Stimulated activated CD8-positive, alpha-beta memory T cell treated with anti-CD3 and anti-CD28 coated beads, Interleukin-4, amount 100 ng/mL, for 1 hour (primary cell): ENCODE measurements at places on chromosomes 5 and 9.

- DNase-seq, result no peak
Measured at GRCh38 chr5:3392306-3392939, 203.2 kb upstream of the IRX1 start.

GRCh38 chr5:55982957-55983381 is 11.8 kb downstream of the IL6ST start:
- DNase-seq, result no peak

DNA sequence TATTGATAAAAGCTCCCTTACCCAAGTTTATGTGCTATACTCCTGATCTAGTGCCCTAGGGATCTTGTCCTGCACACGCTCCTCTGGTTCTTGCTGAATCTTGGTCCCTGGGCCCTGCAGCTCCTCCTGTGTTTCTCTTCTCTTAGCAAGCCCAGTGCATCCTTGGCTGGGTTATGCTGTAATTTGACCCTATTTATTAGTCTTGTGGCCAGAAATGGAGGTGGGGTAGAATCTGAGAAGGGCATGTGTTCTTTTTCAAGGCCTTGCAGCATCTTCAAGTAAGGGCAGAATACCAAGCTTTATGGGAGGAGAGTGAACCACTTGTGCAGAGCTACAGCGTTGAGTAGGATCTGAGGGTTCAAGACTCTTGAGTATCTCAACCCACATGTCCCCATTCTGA is 366.8 kb downstream of the FAM170A start:
- DNase-seq, result no peak

DNA sequence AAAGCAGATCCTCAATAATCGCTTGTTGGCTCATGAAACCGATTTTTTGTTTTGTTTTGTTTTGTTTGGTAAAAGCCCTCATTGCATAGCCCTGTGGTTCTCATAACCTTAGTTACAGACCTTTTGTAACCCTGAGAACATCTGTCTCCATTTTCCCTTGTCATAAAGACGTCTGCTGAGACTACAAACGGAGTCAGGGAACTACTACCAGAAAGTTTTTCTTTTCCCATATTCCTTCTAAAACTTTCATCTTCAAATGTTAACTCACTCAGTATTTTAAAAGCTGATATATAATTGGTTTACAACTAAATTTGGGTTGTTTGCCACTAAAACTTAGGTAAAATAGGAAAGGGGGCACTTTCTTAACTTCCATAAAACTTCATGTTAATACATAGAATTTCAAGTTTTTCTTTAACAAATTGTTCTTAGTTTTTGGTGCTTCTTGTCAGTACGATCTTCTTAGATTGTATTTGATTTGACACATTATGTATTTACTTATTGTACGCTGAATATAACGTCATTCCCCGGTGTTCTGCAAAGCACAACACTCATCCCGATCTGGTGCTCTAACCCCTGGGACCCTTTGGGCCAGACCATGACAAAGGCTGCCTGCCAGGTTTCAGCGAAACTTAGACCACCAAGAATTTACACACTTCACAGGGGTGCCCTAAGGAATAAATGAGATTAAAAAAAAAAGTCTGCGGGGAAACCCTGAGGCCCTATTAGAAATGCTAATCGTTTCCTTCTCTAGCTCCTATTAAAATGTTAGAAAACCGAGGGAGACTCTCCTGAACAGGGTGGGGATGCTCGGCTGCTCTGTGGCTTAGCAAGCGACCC is 1.1 kb upstream of the ANP32B start:
- DNase-seq, result no peak

DNA sequence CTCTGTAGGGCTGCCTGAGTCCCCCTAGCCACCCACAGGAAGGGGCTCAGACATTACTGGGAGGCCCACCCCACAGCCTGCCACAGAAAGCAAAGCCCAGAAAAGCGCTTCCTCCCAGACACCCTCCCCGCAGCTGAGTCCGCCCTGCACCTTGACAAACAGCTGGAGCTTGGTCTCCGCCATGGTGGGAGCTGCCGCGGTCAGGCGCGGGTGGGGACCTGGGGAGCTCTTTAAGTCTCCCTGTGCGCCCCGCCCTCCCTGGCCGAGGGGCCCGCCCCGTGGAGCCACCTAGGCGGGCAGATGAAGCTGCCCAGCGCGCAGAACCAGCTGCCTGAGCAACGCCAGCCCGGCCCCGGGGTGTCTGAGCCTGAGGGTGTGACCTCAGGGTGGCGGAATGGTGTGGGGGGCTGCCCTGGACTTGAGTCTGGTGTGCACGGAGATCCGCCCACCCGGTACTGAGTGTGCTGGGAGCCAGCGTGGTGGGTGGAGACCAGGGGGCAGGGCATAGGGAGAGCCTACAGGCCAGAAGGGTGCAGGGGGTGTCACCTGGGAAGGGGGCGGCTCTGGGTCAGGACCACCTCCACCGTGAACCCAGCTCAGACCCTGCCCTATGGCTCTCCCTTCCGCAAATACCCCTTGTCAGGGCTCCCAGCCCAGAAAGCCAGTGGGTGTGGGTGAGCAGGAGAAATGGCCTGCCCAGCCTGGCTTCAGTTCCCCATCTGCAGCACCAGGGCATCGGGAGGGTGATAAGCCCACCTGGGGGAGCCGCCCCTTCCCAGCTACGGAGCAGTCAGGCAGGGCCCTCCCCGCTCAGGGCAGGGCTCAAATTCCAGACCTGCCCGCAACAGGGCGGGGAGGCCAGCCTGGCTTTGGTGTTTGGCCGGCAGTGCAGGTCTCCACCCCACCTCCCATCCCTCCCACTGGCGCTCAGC is at the start of gene CLIC3:
TSS of gene CLIC3 (minus strand) at position 208 of the 932 bp plus-strand sequence. CDS start at position 183, 25 bp downstream.
- DNase-seq, result peak; percentile 30

GRCh38 chr9:121699571-121700164 is 48.2 kb downstream of the DAB2IP start:
- no peak for DNase-seq

- no peak for DNase-seq
Measured at GRCh38 chr9:5515261-5515650, 4.9 kb downstream of the PDCD1LG2 start.

DNA sequence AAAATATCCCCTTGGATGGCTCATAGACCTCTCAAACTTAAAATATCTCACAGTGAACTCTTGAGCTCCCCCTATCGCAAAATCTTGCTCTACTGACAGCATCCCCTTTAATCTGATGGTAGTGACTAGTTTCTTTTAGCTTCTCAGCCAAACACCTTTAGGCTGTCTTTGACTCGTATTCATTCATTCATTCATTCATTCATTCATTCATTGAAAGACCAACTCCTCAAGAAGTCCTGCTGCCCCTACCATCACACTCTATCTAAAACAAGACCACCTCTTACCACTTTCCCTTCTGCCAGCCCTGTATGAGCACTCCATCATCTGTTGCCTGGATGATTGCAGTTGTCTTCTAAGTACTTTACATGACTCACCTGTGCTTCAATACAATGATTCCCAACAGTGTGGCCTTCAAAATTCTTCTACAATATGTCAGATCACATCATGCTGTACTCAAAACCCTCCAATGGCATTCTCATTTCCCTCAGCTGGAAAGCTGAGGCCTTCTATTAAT is 46.8 kb downstream of the ITGA2 start:
- DNase-seq, result no peak

- no peak for DNase-seq
Measured at GRCh38 chr5:42462083-42462482, 38.8 kb downstream of the GHR start.

DNA sequence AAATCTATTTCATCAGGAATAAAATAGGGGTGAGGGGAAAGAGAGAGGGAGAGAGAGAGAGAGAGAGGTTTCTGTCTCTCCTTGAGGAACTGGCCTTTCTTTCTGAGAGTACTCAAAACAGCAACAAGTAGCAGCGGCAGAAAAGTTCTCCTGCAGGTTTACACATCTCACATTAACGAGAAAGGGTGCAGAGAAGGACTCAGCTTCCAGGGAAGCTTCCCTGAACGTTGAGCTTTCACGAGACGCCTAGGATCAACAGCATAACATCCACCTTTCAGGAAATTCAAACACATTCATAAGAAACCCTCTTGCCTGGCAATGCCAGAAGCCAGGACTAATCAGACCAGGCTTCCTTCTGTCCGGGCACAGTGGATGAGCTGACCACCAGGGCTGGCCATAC is 162.9 kb downstream of the ZDHHC21 start:
- no peak for DNase-seq
